ENCODE measurements at places on chromosomes 1 and 21.

- DNase-seq: no peak
Measured at GRCh38 chr21:45219517-45219916, 68.2 kb downstream of the POFUT2 start.

DNA sequence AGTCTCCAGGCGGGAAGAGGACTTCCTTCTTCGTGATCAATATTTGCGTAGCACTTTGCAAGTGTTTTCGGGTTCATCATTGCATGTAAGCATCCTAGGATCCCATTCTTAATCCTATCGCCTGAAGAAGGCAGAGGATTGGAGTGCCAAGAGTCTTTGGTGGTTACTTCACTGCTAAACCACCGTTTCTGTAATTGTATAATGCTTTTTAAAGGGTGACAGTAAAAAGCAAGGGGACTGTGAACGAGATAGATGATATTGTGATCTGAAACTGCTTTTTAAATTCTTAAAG is 345 bp upstream of the ALDH9A1 start:
- DNase-seq: no peak

DNA sequence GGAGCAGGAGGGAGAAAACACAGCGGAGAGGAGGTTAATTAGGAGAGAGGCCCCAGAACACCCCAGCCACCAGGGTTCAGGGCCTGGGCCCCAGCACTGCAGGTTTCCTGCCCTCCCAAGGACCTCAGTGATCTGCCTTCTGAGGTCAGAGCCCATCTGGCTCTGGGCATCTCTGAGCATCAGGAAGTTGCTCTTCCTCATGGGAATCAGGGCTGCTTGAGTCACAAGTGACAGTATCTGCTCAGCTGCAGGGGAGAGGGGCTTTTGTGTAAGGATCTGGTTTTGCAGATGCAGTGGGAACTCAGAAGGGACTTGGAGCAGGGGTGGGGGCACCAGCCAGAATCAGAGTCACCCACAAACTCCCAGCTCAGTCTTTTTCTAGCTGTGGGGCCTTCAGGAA is 472.1 kb downstream of the PTPRU start:
- DNase-seq: peak; percentile 34

GRCh38 chr1:9809100-9809510 is 14.7 kb downstream of the CLSTN1 start:
- no peak for DNase-seq

DNA sequence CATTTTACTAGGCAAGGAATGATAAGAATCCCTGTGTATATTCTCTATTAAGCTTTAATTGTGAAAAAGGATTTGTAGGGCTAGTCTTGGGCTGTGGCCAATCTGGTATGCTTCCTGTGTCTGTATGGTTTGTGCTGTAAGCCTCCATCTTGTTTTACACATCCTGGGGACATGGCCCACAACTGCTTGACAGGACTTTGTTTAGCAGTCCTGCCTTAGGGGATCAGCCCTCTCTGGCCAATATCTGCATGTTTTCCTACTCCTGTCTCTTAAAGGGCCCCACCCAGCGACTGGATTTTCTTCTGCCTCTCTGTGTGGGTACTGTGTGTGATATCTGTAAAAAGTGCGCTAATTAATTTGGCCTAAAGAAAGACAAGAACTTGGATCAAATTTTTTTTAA is 813.2 kb downstream of the PLA2G4A start:
- no peak for DNase-seq

All from fibroblast of gingiva (primary cell).